CD14-positive monocyte (primary cell): ENCODE measurements at places on chromosomes 3 and 15. TPM values are rescaled to one million over a fixed set of nuclear protein-coding genes. Genes with fewer than 3 reads are reported as not detected.

PLA1A gene
- polyA plus RNA-seq = 0.10 and 0.36 TPM in 2 replicates

SHC4 gene
- polyA plus RNA-seq = not detected

ECE2 gene
- polyA plus RNA-seq = not detected in 2 replicates

LOXL1 gene
- polyA plus RNA-seq = not detected

TGM4 gene
- polyA plus RNA-seq = not detected in 2 replicates

FBN1 gene
- polyA plus RNA-seq = not detected

ARHGEF26 gene
- polyA plus RNA-seq = not detected

POC1A gene
- polyA plus RNA-seq = 1.2 TPM

LAMB2 gene
- 50.3 and 59.3 TPM in 2 replicates for polyA plus RNA-seq

ZCWPW2 gene
- 0.35 TPM for polyA plus RNA-seq

POLQ gene
- 0.03 TPM in 1 of 2 replicates, not detected in the other for polyA plus RNA-seq

AGBL1 gene
- polyA plus RNA-seq = not detected in 2 replicates
